ENCODE measurements at places on chromosomes 2 and 18.

DNA sequence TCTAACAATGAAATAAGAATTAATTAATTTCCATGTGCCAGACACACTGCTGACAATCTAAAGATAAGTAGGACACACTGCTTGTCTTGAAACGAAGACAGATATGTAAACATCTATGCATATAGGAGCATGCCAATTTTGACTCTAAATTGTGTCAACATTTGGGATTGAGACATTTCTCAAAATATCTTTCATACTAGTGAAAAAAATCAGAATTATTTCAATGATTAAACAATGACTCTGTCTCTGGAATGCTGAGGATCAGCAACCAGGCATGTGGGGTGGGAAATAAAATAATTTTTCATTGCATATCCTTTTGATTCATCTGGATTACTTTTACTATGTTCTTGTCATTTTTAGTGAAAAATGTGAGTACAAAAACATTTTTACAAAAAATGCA is 262.6 kb upstream of the SYT4 start:
- no peak for DNase-seq

DNA sequence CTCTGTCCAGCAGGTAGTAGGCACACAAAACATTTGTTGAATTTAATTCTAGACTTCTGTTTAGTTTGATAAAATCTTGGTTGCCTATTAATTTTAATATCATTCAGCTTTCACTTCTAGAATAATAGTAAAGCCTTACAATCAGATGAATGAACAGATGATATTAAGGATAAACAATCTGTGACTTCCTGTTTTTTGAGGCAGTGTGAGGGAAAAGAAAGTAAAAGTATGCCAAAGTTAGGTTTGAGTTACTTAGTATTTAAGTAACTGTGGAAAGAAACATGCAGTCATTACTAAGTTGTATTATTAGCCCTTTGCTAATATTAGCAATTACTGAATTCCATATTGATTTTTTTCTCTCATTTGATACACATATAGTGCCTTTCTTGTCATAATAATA is 31.5 kb downstream of the EPB41L5 start:
- DNase-seq = no peak

DNA sequence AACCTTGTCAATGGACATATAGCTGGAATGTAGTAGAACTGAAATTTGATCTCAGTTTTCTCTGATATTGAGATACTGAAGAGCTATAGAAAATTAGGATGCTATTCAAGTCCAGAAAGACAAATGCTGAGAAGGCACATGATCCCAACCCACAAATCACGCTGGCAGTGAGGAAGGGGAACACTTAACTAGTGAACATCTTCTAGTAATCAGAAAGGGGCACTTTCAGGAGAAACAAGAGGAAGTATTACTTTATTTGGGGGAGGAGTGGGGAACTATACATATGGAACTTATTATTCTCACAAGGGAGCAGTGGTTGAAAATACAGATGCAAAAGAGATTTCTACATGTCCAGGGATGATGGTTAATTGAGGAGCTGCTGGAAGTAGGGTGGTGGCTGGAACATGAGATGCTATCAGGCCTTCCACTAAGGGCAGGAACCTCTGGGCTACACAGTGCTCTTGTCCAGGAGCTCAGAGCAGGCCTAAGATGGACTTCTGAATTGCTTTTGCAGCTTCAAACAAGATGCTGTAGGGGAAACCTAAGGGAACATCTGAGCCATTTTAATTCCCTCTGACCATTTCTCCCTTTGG is 79.3 kb downstream of the TGFA start:
- DNase-seq = no peak

DNA sequence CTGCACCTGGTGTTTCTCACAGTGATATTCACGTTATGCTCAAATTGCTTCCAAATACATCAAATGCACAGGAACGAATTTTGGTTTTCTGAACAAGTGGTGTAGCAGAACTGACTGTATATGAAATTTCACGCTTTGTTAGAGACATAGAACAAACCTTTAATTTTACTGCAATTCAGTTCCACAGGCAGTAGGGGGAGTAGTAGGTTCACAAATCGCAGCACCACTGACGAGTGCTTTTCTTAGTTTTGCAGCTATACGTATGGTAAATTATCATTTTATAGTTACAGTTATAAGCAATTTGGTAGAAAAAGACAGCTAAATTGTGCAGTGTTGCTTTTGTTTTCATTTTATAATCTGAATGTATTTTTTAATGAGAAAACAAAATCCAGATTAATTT is 113.3 kb downstream of the KIAA1328 start:
- no peak for DNase-seq

GRCh38 chr2:17752892-17753802 is 463 bp downstream of the SMC6 start:
- DNase-seq = peak; percentile 32

- no peak for DNase-seq
Measured at GRCh38 chr2:60551240-60552077, 2.0 kb downstream of the BCL11A start.

DNA sequence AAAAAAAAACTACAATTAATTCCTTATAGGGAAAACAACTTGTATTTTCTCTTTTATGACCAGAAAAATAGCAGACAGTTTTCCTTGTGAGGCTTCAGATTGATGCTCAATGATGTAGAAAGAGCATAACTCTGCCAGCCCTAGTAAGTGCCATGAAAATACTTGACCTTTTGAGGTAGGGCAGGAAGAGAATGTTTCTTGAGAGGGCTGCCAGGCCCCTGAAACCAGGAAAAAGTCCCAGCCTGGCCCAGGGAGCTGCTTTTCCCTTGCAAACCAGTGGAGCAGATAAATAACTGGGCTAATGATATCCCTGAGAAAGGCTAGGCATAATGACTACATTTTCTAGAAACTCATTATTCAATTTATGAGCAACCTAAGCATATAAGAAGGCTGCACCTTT is 126.8 kb downstream of the SLC8A1 start:
- DNase-seq = no peak

- no peak for DNase-seq
Measured at GRCh38 chr18:31490387-31490786, 7.6 kb upstream of the DSG2 start.

- no peak for DNase-seq
Measured at GRCh38 chr18:31371989-31372388, 4.6 kb upstream of the DSG4 start.

DNA sequence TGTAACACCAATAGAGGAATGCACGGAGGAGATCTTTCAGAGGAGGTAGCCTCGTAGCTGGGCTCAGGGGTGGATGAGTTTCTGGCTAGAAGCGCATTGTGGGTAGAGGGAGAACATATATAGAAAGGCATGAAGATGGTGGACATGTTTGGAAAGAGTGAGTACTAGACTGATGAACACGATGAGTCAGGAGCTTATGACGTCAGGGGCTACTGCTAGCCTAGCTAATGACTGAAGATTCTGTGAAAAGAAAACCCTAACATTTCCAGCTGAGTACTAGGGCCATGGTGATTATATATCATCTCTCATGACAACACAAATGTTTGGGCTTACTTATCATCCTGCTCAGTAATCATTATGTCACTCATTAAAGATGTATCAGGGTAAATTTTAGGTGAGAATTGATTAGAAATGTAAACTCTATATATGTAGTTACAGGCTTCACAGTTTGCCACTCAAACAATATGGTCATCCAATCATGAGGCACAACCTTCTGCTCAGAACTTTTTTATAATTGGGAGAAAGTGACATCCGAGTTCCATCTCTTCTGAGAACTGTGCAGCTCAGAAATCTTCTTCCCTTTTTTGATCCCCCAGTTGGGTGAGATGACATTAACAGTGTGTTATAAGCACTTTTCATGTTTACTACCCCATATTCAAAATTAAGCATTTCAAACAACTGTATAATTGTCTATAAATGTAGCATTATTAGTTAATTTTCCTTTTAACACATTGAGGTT is 22.2 kb upstream of the IL1RN start:
- no peak for DNase-seq

- DNase-seq = no peak
Measured at GRCh38 chr2:241443486-241444223, 64.7 kb downstream of the STK25 start.

DNA sequence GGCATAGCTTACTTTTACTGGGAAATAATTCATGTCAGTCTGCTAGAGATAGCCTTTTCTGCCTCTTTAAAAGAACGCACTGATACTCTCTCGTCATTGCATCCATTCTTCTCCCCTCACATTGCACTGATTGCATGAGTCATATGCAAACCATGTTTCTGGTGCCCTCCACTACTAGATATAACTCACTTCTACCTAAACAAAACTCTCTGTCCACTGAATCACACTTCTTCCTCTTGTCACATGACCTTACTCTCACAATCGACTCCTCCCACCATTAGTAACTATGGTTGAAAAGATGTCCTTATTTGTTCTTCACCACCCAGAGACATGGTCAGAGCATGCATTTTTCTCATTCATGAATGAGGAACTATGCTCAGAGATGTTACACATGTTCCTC is 158.0 kb downstream of the CSRNP3 start:
- no peak for DNase-seq

GRCh38 chr2:40725040-40725439 is 273.1 kb upstream of the SLC8A1 start:
- no peak for DNase-seq

GRCh38 chr2:75406131-75406581 is 154.6 kb downstream of the EVA1A start:
- DNase-seq = no peak

GRCh38 chr2:164146441-164146840 is 410.6 kb upstream of the FIGN start:
- no peak for DNase-seq
